ENCODE measurements at places on chromosomes 11 and 22.

DNA sequence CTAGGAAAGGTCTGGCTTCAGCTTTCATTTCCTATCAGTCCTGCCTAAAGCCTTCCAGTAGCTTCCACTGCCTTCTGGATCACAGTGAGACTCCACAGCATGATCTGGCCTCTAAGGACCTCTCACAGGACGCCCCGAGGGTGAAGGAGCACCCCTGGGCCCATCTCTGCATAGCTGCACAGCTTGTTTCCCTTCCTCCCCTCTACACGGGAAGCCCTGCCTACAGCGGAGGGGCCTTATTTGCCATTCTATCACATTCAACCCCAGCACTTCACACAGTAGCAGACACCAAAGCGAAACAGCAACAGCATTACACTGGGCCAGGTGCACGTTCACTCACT is 162.3 kb upstream of the GRK3 start:
- DNase-seq: no peak

DNA sequence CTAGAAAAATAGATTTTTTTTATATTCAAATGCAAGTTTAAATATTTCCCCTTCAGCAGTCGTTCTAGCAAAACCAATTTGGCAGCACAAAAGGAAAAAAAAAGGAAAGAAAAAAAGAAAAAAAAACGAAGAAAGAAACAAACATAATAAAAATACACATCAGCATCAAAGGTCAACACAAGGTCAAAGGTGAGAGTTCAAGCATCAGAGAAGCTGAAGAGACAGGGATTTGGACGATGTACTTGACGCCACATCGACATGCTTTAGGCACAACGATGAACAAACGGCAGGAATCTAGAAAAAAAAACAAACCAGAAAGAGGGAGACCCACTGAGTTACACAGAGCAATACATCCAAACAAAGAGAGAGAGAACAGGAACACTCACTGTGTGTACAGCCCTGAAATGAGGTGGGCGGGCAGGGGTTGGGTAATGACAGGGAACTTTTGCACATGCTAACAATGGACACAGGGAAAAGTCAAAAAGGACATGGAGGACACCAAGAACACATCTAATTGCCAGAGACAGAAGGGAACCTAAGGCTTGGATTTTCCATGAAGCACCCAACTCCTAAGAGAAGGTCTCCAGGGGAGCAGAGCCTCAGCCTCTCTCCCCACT is 19.8 kb upstream of the RAPSN start:
- DNase-seq: no peak

GRCh38 chr11:127648583-127648982 is 648.0 kb upstream of the KIRREL3 start:
- no peak for DNase-seq

DNA sequence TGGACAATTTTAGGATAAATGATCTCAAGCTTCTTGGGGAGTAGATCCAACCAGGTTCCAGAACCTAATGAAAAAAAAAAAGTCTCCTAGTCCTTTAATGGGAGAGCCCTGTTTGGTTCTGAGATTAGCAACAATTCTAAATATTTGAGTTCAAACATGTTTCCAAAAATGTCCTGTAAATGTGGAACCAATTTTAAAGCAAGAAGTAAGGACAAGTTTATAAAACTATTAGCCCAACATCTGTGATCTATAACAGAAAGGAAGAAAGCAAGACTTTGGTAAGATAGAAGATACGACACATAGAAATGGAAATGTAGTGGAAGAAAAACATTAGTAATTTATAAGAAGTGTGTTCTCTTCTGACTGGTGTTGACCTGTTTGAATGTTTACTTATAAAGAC is 79.7 kb upstream of the SLC5A12 start:
- no peak for DNase-seq

DNA sequence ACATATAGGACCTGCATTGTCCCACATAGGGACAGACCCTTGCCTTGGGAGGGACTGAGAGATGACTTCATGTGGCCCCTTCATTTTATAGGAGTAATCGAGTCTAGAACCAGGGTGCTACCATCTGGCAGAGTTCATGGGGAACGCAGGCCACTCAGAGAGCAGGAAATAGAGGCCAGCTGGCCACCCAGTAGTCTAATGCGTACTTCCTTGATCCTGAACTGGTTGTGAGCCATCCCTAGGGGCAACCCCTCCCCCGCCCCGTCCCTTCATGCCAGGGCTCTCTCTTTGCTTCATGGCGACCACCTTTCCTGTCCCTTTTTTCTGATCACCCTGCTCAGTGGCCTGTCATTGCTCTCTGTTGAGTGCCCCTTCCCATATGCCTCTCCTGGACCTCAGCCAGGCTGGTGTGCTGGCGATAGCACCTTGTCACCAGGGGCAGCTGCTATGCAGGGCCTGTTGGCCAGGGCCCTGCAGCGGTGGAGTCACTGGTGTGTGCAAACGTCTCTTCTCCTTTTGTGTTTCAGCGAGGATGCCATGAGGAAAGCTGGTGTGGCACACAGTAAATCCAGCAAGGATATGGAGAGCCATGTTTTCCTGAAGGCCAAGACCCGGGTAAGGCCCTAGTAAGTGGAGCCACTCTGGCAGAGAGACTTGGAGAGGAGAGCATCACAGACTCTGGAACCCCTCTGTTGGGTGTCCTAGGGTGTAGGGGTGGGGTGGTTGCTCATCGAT is 29.3 kb downstream of the MED15 start:
- DNase-seq: no peak

GRCh38 chr11:82718307-82718706 is 15.4 kb downstream of the FAM181B start:
- DNase-seq: no peak

DNA sequence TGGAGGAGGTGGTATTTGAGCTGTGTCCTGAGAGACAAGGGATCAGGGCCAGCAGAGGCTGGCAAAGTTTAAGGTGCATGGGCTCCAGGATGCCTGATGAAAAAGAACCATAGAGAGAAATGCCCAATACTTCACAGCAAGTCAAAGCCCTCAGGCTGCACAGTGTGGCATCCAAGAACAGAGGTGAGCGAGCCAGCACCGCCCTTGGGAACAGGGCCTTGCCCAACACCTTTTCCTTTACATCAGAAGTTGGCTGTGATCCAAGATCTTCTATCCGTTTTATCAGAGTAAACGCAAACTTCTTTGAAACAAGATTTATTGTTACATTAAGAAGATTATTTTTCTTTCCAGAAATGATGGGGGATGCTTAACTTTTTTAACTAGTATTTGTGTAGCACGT is 1.4 kb downstream of the B3GNT6 start:
- no peak for DNase-seq

GRCh38 chr22:46099740-46100139 is 50.6 kb upstream of the PPARA start:
- DNase-seq: no peak

GRCh38 chr11:47917599-47918369 is 62.6 kb upstream of the PTPRJ start:
- no peak for DNase-seq

- no peak for DNase-seq
These were observed 66.1 kb downstream of the SCN3B start for GRCh38 chr11:123588117-123588863.

Data from activated naive CD4-positive, alpha-beta T cell treated with Interleukin-2 at 50 U/mL for 16 hours (primary cell).